ENCODE measurements at places on chromosomes 13 and 19. TPM values are rescaled to one million over a fixed set of nuclear protein-coding genes. Genes with fewer than 3 reads are reported as not detected.

- peak; percentile 83 for DNase-seq
Observed at GRCh38 chr13:92843549-92843948, 383.1 kb upstream of the GPC6 start.

DNA sequence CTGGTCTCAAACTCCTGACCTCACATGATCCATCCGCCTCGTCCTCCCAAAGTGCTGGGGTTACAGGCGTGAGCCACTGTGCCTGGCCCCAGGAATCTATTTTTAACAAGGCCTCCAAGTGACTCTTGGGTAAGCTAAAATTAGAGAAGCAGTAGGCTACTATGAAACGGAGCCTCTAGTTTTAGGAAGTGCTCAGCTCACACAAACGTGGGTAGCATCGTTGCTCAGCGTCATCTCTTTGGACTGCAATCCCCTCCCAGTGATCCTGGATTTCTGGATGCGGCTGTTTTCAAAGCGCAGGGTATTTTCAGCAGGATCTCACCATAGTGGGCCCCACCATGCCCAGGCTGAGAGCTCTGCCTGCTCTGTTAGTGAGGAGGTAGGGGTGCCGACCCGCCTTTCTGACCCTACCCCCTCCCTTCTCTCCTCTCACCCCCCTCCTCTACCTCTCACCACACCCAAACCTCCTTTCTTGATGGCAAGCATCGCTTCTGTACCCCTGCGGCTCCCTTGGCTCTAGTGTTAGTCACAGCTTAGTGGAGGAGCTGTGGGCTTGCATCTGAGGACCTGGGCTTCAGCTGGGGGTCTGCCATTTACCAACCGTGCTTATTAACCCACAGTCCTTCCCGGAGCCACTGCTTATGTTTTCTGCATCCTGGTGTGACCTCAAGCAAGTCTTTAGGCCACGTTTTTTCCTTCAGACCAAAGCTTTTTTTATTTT, 34.2 kb downstream of the GJA3 start:
- peak; percentile 14 for DNase-seq

DNA sequence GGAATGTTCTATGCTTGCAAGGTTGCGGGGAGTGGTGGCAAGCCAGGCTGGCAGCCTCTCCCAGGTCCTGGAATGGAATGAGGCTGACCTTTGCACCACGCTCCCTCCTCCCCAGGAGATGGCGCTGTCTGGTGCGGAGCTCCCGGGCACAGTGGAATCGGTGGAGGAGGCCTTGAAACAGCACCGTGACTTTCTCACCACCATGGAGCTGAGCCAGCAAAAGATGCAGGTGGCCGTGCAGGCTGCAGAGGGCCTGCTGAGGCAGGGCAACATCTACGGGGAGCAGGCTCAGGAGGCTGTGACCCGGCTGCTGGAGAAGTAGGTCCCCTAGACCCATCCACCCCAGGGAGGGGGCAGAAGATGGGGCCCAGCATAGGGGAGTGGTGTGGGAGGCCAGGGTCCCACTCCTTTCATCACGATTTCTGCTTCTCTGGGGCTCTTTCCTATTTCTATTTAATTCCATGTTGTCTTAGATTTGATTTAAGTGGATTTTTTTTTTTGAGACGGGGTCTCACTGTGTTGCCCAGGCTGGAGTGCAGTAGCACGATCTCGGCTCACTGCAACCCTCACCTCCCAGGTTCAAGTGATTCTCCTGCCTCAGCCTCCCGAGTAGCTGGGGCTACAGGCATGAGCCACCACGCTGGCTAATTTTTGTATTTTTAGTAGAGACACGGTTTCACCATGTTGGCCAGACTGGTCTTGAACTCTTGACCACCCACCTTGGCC, 53.2 kb upstream of the SHKBP1 start:
- DNase-seq = peak; percentile 57

- no peak for DNase-seq
Observed at GRCh38 chr19:29712744-29713516, 2.1 kb downstream of the C19orf12 start.

- DNase-seq = no peak
Observed at GRCh38 chr13:30109471-30110135, 197.7 kb downstream of the KATNAL1 start.

DNA sequence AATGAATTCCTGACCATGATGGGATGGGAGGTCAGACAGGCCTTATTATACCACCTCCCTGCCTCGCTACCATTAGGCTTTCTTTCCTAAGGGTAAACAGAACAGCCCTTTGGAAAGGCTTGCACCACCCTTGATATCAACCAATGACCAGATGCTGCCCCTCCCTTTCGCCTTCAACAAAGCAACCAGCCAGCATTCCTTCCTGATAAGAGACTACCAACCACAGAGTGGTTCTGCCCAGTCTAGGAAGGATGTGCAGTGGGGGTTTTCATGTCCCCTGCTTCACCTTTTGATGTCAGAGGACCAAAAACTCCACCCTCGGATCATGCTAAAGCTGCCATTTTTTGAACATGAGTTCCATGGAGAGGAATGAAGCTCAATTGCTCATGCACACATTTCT, 21.7 kb downstream of the TEX30 start:
- no peak for DNase-seq

- DNase-seq = peak; percentile 4
Observed at GRCh38 chr19:53102206-53102755, 941 bp downstream of the ZNF160 start.

ZNF443 gene
- 4.8 TPM for total RNA-seq
